ENCODE measurements at places on chromosomes 5 and 9.
A peak's percentile ranks its signal among the peaks of the same experiment; 100 is the strongest.

GRCh38 chr9:137227054-137227852 is at the start of gene RNF224:
Gene RNF224 (plus strand): TSS chr9:137227502. CDS start chr9:137228336, 834 bp downstream.
- DNase-seq: peak; percentile 59

- DNase-seq: no peak
Observed at GRCh38 chr5:151469992-151470391, 22.6 kb downstream of the SLC36A1 start.

GRCh38 chr9:126693428-126693944 is 79.8 kb downstream of the LMX1B start:
- no peak for DNase-seq

GRCh38 chr5:1270933-1271914 is 23.6 kb downstream of the TERT start:
- no peak for DNase-seq

DNA sequence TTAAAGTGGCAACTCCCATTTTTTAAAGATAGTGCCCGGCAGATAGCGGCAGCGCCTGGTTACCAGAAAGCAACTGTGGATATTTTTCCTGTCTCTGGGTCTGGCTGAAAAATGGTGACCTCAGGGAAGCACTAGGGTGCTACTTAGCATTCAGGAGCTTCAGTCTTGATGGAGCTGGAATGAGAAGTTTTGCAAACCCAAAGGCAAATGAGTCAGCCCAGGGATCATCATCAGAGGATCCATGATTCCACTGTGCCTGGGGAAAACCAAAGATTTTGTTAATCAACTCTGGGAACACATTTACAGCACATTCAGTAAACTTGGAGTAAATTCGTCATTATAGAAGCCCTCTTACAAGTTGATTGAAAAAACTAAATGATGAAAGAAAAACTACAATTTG is 26.7 kb downstream of the F2R start:
- no peak for DNase-seq

DNA sequence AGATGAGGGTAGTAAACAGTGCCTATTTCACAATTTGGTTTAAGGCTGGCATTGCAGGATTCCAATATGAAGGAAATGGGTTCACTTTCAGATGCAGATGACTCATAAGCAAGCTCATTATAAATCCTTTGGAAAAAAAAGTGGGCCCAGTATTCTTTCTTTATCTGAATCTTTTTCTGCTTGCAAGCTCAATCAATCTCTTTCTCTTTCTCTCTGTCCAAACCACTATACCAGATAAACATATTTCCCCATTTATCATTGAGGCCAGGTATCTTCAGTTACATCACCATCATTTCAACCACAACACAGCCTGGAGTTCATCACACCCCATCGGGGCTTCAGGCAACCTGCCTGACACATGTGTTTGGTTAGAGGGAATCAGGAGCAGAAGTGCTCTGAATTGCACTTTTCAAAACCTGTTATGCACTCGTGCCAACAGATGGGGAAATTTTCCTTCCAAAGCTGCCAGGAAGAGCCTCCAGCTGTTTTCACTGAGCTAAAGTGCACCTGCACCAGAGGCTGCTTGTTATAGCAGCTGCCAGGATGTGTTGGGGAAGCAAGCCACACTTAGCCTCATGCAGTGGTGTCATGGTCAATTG is 30.0 kb upstream of the MAMDC2 start:
- DNase-seq: no peak

DNA sequence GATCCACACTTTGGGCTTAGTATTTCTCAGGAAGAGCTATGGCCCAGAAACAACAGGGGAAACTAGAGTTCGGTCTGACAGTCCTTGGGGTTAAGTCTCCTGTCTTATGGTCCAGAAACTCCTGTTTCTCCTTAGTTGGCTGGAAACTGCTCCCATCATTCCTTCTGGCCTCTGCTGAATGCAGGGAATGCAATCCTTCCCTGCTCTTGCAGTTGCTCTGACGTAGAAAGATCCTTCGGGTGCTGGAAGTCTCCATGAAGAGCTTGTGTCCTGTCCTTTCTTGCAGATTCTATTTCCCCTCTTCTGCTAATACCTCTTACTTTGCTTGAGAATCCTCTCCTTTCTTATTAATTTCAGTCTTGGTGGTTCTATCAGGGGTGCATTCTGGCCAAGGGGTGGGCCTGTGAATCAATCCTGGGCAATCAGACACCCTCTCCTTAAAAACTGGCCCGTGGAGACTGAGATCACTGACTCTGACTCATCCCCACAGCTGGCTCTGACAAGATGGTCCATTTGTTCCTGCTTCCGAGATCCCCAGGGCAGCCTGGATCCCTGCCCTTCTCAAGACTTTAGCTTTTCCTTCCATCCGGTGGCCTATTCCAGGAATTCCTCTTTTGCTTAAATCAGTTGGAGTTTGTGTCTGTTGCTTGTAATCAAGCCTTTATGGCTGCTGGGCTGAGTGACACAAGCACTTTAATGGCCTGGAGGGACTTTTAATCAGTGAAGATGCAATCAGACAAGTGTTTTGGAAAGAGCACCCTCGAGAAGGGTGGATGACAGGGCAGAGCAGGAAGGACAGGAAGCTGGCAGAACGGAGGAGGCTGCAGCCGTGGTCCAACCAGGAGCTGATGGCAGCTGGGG is 23.7 kb downstream of the PTGS1 start:
- DNase-seq: no peak

GRCh38 chr5:114912189-114912920 is 257.4 kb downstream of the TRIM36 start:
- no peak for DNase-seq

DNA sequence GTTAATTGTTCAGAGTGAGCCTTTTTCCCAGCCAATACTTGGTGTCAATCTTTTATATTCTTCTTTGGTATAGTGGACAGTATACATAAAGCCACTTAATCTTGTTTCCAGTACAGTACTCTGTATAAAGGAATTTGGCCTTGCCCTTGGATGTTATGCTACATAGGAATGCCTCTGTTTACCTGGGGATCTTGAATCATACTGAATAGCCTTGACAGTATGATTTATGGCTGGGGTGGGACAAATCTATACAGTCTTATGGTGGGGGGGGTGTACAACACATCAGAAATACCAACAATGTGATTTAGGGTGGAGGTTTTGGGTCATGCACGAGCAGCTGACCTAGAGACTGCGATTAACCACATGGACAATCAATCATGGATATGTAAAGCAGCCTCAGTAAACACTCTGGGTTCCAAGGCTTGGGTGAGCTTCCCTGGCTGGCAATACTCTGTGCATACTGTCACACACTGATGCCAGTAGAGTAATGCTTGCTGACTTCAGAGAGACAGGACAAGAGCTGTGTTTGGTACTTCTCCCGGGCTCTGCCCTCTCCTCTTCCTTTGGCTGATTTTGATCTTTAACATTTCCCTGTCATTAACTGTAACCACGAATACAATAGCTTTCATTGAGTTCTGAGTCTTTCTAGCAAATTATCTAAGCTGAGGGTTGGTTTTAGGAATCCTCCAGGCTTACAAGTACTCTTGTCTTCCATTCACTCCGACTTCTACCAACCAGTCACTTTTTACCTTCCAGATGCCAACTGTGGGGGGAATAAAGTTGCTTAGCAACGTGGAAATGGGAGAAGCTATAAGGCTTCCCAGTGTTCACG is 84.6 kb downstream of the IARS1 start:
- no peak for DNase-seq

GRCh38 chr5:142981475-142981874 is 211.3 kb downstream of the ARHGAP26 start:
- DNase-seq: no peak

- DNase-seq: no peak
Observed at GRCh38 chr9:116495725-116496124, 191.4 kb upstream of the TRIM32 start.

- no peak for DNase-seq
Observed at GRCh38 chr5:32280656-32281081, 32.1 kb downstream of the MTMR12 start.

- DNase-seq: no peak
Observed at GRCh38 chr5:171269717-171270116, 39.3 kb upstream of the TLX3 start.

DNA sequence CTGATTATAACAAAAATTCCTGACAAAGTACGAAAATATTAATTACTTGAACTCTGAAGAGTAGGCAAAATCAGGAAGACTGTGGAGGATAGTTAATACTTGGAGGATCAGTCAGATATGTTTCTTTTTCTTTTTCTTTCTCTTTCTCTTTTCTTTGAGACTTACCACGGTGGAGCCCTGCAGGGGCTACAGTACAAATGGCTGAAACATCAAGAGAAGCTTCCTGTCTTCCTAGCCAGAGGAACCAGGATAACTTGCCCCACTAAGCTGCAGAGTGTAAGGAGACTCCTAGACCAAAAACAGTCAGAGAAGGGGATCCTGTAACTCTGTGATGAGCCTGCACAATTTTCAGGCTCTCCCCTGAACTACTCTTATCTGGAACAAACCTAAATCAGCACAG is 324.6 kb upstream of the TYRP1 start:
- DNase-seq: no peak

GRCh38 chr9:35616681-35617459 is 1.3 kb downstream of the CD72 start:
- DNase-seq: no peak

GRCh38 chr9:97737429-97737828 is 40.3 kb upstream of the XPA start:
- no peak for DNase-seq

DNA sequence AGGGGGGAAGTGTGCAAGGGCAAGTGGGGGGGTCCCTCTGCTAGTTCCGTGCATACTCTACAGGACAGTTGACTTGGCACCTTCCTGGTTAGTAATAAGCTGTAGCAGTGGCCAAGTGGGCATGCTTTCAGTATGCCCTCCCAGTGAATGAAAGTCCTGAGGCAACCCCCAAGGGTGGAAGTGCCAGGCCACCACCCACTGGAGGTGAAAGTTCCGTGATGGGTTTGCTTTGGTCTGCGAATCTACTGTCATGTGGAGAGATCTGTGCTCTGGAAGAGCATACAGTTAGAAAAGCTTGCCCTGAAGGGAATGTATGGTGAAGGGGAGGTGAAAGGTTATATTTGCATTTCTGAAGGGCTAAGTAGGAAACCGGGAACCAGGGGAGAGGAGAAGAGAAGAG is 10.3 kb downstream of the FXN start:
- DNase-seq: peak; percentile 15

GRCh38 chr5:111367115-111367514 is 142.9 kb downstream of the CAMK4 start:
- DNase-seq: no peak

DNA sequence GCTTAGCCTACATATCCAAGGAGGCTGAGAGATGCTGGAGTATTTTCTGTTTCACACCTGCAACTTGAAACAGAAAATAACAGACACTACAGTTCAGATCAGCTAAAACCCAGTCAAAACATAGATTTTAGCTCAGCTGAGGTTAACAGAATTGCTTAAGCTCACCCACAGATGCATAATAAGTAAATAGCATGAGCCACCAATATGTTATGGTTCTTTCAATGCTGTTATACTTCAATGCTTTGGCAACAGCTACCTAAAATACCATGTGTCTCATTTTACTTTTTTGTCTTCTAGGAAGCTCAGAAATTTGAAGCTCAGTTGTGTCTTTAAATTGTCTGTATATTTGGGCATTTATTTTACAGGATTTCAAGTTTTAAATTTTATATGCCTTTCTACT is 35.8 kb upstream of the OR13F1 start:
- DNase-seq: no peak

- no peak for DNase-seq
Observed at GRCh38 chr5:170722316-170722715, 61.2 kb upstream of the GABRP start.

GRCh38 chr5:149299451-149300054 is 27.9 kb downstream of the AFAP1L1 start:
- no peak for DNase-seq

GRCh38 chr9:89400403-89401116 is 82.3 kb downstream of the SECISBP2 start:
- DNase-seq: no peak

GRCh38 chr9:24582146-24583126 is 36.7 kb upstream of the IZUMO3 start:
- DNase-seq: no peak

- DNase-seq: no peak
Observed at GRCh38 chr9:134704498-134704897, 62.9 kb downstream of the COL5A1 start.

GRCh38 chr5:12876541-12877298 is 972.5 kb upstream of the CTNND2 start:
- no peak for DNase-seq

Data from NT2/D1 (cell line).